ENCODE measurements at places on chromosomes 12 and 14.
A peak's percentile ranks its signal among the peaks of the same experiment; 100 is the strongest.

DNA sequence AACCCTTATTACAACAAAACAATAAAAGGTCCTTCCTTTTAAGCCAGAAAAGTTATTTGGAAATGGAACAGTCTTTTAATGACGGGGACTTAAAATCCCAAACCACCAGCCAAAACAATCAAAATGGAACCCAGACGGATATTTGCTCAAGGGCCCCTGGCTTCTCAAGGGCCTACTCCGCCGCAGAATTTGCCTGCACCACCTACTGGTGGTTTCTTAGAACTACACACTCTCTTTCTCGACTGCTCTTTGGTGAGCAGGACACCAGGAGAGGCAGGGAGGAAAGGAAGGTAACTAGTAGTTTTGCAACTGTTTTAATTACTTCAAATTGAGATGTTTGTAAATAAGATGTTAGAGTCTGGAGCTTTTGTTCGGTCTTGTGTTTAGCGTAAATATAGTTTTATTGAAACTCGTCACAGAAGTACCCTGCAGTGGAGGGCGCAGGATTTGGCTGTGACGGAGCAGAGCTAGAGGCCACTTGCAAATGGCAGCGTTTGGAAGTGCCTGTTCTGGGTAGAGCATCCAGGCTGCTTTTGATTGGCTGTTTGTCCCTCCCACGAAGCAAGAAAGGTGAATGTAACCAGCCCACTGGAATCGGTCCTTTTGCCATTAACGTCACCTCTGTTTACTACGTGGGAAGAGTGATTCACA lies 238.5 kb downstream of the CACNA1C start:
- DNase-seq, result peak; percentile 39

GRCh38 chr14:102317564-102318248 lies 1.8 kb upstream of the ZNF839 start:
- DNase-seq, result peak; percentile 44

GRCh38 chr12:124720004-124720680 lies 143.5 kb downstream of the SCARB1 start:
- peak; percentile 75 for DNase-seq

GRCh38 chr12:57927086-57927485 lies 14.3 kb upstream of the ATP23 start:
- no peak for DNase-seq

GRCh38 chr14:56324856-56325699 lies 206.9 kb downstream of the PELI2 start:
- peak; percentile 63 for DNase-seq

GRCh38 chr14:21735639-21736307 lies 62.2 kb upstream of the OR4E1 start:
- no peak for DNase-seq

DNA sequence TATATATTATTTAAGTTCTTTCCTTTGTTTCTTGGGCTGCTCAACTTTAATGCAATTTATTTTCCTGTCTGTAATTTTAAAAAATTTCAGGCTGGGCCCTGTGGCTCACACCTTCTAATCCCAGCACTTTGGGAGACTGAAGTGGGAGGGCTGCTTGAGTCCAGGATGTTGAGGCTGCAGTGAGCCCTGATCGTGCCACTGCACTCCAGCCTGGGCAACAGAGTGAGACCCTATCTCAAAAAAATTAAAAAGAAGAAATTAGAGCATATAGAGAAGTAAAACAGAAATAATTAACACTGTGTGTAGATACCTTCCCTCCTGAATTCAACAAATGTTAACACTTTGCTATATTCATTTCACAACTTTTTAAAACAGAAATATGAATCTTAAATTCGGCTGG lies 74.2 kb downstream of the DENND5B start:
- DNase-seq, result no peak

GRCh38 chr12:57431654-57432188 lies 878 bp upstream of the R3HDM2 start:
- DNase-seq, result no peak

GRCh38 chr14:67636361-67636919 lies 16.7 kb downstream of the ARG2 start:
- peak; percentile 85 for DNase-seq

GRCh38 chr14:96349286-96350075 lies 13.7 kb downstream of the ATG2B start:
- DNase-seq, result no peak

GRCh38 chr12:128286970-128287369 lies 20.0 kb downstream of the TMEM132C start:
- no peak for DNase-seq

GRCh38 chr12:102753802-102754201 lies 163.2 kb downstream of the PAH start:
- no peak for DNase-seq

DNA sequence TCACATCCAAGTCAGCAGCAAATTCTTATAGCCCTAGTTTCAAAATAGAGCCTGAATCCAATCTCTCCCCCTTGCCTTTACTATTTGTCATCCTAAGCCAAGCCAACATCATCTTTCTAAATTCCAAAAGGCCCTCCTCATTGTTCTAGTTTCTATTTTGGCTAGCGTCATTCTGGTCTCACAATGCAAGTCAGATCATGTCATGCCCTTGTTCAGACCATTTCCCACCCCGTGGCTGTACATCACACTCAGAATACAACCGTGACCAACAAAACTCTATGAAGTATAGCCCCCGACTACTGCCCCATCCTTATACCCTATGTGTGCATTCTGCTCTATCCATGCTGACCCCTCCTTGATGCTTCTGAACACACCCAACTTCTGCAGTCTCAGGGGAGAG lies 12.3 kb upstream of the GNG2 start:
- no peak for DNase-seq

- DNase-seq, result no peak
Measured at GRCh38 chr14:101587441-101587911, 26.2 kb downstream of the DIO3 start.

DNA sequence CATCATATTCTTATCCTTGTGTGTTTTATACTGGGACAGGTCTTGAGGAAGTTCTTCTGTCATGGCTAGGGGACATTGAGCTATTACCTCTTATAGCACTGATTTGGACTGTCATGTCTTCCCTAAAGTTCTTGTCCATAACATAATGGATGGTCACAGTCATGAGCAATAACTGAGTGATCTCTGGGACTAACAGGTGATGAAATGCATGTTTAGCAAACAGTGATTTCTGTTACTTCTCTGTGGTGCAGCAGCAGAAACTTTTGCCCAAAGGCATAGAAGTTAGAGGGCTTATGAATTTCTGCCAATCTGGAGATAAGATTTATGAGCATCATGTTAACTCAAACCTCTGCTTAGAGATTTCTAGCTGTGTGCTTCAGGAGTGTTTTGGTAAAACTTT lies 5.9 kb downstream of the ADIPOR2 start:
- DNase-seq, result no peak

DNA sequence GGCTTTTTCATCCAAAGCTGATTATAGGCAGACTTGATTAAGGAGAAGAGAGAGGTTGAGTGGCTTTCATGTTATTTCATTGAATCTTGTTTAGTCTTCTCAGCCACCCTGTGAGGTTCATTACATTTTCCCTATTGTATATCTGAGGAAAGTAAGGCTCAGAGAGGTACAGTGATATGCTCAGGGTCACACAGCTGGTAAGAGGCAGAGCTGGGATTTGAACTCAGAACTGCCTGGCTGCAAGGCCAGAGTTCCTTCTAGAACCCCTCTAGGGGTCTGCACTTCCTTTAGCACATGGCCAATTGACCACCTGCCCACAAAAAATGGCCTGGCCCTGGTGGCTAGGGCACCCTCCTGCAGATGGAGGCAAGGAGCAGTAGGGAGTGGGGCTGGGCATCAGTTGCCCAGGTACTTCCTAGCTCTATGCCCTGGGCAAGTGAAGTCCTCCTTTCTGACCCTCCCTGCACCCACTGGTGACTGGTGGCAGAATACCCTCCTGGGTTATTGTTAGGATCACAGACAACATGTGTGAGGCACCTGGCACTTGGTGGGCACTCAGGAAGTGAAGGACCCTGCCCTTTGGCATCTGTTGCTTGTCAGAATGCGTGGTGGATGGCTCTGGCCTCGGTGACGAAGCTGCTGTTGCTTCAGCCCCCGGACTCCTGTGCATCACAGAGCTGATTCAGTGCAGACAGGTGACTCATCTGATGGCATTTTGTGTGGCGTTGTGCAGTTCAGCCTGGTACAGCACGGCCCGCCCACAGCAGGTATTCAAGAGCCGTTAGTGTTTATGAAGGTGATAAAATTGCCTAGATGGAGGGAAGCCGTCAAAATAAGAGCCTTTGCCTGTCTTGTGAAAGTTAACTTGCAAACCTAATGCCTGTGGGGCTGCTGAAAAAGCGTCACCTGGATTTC lies 115.8 kb downstream of the SLC25A47 start:
- peak; percentile 75 for DNase-seq

DNA sequence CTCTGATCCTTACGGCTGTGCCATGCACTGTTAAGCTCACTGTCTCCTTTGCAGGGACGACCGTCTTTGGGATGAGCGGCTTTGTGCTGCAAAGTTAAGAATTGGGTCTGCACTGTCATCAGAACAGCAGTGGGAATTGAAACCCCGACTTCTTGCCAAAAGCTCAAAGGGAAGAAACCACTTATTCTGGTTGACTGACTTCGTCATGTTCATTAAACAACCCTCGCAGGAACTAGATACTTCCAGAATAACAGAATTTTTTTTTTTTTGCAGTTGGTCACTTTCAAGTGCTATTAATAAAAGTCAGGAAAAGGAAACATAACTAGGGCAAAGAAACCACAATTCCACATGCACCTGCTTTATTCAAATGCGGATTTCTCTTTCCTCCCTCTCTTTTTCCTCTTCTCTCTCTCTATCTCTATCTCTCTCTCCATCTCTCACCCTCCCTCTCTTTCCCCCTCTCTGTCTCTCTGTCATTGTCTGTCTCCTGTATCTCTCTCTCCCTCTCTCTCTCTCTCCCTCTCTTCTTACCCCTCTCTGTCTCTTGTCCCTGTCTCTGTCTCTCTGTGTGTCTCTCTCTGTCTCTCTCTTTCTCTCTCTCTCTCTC lies 12.3 kb upstream of the GLT1D1 start:
- no peak for DNase-seq
